ENCODE measurements at places on chromosomes 3 and 15. TPM values are rescaled to one million over a fixed set of nuclear protein-coding genes. Genes with fewer than 3 reads are reported as not detected.

DNA sequence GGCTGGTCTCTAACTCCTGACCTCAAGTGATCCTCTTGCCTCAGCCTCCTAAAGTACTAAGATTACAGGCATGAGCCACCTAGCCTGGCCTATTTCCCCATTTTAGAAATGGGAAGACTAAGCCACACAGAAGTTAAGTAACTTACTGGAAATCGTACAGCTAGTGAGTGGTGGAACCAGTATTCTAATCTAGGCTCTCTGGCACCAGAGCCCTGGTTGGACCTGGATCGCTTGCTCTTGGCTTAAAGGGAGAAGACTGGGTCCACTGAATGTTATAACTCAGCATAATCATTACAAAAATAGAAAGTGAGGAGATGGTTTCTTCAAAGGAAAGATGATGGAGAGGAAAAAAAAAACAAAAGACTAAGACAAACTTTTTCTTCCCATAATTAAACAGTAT is 37.4 kb upstream of the CNTN3 start:
- no peak for DNase-seq

- DNase-seq = no peak
Observed at GRCh38 chr3:172127929-172128580, 88.7 kb downstream of the FNDC3B start.

DNA sequence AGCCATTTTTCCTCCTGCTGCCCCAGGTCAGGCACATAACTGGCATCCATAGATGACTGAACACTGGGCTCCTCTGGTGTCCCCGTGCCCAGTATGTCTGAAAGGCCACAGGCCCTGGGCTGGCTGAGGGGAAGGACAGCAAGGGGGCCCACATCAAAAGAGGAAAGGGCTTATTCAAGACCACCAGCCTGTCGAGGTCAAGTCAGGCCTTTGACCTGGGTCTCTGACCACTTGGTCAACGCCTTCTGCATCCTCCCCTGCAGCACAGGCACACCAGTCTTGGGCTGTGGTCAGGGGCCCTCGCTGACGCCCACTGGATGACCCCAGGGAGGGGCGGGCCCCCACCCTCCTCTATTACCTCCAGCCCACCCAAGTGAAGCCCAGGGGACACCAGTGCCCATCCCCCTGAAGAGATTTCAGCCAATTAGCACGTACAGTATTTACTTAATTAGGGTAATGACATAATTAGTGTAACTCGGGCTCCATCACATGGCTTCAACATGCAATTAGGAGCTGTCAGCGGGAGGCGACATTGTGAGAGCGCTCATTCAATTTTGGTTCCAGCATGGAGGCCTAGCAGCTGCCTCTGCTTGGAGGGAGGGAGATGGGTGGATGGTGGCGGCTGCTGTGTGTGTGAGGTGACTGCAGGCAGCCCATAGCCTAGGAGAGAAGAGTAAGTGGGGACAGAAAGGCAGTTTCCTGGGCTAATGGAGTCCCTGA is 13.5 kb upstream of the DNAH1 start:
- no peak for DNase-seq

DNA sequence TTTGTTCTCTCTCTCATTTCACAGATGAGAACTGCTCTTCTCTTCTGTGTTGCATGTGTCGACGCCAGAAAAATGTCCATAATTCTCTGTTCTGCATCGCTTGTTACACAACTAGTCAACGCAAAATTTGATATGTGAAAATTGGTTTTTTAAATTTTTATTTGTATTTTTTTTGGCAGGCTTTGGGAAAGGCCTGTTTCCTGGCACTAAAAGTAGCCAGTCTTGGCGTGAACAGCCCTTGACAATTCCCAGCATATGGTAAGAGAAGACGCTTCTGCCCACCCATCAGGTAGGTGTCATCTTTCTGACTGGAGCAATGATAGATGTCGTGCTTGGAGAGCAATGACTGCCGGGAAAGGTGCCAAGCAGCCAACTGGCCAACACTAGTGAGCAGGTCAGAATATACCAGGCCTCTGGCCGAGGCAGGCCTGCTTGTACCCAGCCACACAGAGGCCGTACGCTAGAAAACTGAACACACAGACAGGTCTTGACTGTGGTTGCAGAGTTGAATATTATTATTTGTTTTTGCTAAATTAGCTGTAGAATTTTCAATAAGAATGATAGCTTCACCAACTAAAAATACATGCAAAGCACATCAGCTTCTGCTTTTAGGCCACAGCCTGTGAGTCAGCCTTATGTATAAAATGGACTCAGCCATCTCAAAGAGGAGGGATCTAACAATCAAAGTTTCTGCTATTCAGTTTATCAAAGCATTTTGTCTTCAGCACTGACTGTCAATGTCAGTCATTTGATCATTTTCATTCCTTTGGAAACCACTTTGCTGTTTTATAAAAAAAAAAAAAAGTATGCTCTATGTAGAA is 837.5 kb downstream of the MCTP2 start:
- DNase-seq = peak; percentile 22

DNA sequence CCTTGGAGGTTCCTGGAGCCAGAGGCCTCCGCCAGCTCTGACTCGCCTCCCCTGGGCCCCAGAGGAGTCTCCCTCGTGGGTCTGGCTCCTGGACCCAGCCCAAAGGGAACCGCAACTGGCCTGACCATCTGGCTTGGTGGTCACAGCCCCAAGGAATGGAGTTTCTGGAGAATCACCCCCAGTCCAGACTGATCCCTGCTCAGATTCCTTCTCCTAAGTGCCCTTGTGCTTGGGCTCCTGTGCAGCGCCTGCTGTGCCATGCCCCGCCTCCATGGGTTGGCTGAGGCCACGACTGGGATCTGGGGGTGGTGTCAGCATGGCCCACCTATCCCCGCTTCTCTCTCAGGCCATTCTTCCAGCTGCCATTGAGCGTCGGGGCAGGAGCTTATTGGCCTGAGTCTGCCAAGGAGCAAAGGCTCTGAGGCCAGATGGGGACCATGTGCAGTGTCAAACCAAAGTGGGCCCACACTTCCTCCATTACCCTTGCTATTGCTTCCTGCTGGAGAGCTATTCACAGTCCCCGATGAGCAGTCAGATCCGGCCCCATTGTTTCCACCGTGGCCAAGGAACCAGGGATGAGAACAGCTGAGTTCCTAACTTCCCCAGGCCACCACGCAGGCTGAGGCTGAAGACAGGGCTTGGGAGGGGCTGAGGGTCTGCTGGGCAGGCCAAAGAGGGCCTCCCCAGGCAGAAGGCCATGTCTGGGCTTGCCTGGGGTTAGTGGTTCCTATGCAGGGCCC is 19.0 kb downstream of the CSPG4 start:
- no peak for DNase-seq

DNA sequence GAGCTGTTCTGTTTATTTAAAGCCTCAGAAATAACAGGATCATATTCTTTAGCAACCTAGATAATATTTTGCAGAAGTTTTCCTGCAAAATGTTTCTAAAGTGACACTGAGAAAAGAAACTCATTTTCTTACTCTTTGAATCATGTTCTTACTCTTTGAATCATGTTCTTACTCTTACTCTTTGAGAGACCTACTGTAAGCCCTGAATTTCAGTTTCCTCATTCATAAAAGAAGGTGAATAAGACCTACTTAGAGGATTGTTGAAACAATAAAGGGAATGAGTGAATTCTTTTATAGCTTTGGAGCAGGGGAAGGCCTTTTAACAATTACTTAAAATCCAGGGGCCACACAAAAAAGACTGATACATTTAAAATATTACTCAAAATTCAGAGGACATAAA is 221.7 kb upstream of the CMC1 start:
- DNase-seq = no peak

DNA sequence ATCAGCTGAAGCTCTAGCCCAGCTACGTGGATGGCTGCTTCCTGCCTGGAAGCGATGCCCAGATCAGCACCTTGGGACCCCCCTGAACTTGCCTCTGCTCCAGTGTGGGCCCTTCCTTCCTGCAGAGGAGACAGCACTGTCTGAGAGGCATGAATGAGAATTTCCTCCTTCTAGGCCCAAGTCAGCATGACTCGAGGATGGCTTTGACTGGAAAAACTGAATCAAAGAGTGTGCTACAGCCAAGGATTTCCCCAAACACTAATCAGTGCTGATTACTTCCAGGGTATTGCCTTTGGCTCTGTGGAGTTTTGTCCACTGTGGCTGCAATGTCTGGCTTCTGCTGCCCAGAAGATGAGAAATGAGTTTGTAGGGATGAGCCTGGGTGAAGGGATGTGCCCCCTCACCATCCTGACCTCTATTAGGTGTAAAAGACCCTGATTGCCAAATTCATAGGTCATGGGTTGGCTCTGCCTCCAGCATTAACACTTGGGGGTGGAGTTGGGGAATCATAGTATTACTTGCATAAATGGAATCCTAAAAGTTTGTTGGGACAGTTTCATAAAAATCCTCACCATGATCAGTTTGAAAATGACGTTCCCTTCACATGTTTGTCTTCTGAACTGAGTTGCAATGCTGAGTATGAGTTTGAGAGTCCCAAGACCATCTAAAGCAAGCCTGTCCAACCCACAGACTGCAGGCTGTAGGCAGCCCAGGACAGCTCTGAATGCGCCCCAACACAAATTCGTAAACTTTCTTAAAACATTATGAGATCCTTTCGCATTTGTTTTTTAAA is 36.7 kb downstream of the FLNB start:
- peak; percentile 84 for DNase-seq

- DNase-seq = no peak
Observed at GRCh38 chr3:181839916-181840297, 128.2 kb downstream of the SOX2 start.

GRCh38 chr3:33883951-33884561 is 85.6 kb downstream of the PDCD6IP start:
- peak; percentile 18 for DNase-seq

GRCh38 chr3:195908694-195909581 is 587 bp upstream of the TNK2 start:
- no peak for DNase-seq

GRCh38 chr3:25354071-25354470 is 74.0 kb upstream of the RARB start:
- DNase-seq = no peak

DNA sequence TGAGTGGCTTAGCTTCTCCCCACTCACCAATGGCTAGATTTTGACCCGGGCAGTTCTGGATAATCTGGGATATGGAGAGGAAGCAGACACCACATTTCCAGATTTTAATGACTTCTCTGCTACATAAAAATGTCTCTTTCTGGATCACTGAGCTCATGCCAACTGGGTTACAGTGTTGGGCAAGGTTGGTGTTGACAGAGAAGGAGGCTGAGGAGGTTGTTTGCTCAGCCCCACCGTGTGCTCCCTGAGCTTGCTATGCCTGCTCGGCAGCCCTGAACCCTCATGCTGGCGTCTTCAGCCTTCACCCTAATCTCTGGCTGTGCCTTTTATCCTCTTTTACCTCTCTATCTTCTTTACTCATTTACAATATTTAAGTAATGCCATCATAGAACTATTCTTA is 53.0 kb upstream of the KPNA4 start:
- no peak for DNase-seq

DNA sequence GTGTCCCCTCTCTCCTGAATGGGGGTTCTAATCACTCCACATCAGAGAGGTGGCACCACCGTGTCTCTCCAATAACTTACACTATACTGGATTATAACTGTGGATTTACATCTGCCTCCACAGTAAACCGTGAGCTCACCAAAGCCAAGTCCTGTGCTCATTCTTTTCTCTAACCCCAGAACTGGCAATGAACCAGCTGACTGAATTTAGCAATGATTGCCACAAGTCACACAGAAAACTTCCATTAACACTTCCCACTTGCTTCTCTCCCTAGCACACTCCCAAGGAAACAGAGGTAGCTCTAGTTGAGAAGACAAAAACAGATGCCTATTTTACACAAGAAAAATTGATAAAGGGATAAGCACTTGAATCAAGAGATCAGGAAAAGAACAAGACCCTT is 361.3 kb downstream of the ULK4 start:
- DNase-seq = no peak

- no peak for DNase-seq
Observed at GRCh38 chr3:102745881-102746280, 311.1 kb downstream of the ZPLD1 start.

DNA sequence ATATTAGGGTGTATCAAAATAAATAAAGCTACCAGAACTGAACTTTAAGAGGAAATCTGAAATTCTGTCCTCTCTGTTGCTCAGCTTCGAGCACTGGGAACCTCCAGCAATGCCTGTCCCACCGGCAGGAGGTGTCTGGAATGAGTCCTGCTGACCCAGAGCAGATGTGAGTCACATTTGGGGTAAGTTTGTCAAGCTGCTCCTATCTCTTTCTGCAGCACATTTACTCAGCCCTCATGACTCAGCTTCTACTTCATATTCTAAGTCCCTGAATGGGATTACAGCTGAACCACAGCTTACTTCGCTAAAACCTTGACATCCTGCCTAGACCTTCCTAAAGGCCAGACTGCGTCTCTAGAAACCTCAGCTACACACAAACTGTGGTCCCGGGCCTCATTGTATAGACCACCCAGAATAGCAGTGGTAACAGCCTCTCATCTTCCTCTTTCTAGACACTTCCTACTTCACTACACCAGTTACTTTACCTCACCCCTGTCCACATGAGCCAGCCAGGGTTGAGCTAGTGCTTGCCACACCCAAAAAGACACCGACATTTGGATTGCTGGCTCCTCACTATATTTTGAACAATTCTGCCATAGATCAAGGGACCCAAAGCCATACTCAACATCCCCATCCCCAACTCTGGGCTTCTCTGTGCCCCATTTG is 109.6 kb upstream of the TMCO5A start:
- no peak for DNase-seq

GRCh38 chr3:27570421-27571106 is 86.4 kb upstream of the SLC4A7 start:
- DNase-seq = no peak

GRCh38 chr15:57698243-57698642 is 8.3 kb upstream of the POLR2M start:
- no peak for DNase-seq

- DNase-seq = peak; percentile 25
Observed at GRCh38 chr3:18389108-18389733, 35.9 kb downstream of the SATB1 start.

- DNase-seq = no peak
Observed at GRCh38 chr15:71002316-71002715, 109.7 kb downstream of the LRRC49 start.

The MOBP gene
- not detected for polyA plus RNA-seq

The FAM3D gene
- polyA plus RNA-seq = not detected

The PLXNB1 gene
- 11.4 TPM for polyA plus RNA-seq

The GPR27 gene
- 2.8 TPM for polyA plus RNA-seq

The MRAS gene
- polyA plus RNA-seq = 84.0 TPM

The TEX264 gene
- 25.2 TPM for polyA plus RNA-seq

The ANKUB1 gene
- not detected for polyA plus RNA-seq
